ENCODE measurements at places on chromosomes 4 and X.

DNA sequence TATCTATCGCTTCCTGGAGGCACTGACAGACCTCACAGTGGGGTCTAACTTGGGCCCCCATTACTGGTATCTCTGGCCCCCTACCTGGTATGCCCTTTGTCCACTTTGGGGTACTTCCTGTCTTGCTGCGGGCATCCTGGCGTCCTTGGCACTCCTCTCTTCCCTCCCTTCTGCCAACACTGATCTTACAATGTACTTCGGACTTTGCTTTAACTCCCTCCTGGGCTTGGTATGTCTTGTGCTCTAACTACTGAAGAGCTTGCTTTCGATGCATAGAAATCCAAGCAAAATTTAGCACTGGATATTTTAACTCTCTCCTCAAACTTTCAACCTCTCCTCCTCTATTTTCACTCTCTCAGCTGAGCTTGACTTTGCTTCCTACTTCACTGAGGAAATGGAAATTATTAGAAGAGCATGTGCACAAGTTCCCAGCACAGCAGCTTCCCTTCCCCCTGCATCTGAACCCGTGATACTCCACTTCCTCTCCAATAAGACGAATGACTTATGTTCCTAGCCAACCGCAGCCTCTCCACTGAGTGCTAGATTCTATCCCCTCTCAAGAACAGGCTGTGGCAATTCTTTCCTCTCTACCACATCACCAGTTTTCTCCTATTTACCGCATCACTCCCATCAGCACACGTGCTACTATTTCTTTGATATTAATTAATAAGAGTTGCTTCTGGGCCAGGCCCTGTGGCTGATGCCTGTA, 52.9 kb downstream of the SUPT20HL2 start:
- no peak for DNase-seq

DNA sequence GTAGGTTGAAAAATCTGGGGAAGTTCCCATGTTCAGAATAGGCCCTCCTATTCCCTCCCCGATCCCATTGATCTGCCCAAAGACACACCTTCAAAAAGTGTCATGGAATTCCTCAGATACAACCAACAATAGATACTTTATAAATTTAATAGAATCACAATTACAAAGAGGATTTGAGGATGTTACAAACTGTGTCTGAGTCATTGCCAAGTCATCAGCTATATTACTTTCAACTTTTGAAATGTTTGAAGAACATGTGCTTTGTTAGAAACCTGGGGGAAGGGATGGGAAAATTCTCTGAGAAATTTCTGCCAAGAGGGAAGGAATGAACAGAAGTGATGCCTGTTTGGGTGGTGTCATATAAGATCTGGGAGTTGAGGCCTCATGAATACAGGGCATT, 46.7 kb downstream of the KCNIP4 start:
- DNase-seq = no peak

GRCh38 chr4:139957986-139958738, 195.8 kb downstream of the MAML3 start:
- DNase-seq = no peak

- DNase-seq = no peak
Measured at GRCh38 chr4:53361451-53361850, 4.4 kb downstream of the SCFD2 start.

DNA sequence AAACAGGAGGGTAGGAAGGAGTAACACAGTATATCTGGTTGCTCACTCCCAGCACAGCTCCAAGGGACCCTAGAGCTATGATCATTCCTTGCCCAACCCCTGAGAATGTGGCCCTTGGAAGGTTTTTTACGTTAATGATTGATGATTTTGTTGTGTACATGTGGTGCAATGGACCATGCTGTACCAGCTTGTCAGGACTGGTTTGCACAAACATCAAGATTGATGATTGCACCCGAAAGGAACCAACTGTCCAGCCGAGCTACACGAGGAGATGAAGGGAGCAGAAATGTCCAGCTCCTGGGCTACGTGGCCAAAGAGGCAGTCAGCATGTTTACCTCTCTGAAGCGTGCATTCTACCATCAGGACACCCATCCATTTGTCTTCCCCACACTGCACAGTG, 83.2 kb upstream of the USP9X start:
- no peak for DNase-seq

GRCh38 chrX:25207803-25208475, 192.2 kb upstream of the ARX start:
- DNase-seq = no peak

DNA sequence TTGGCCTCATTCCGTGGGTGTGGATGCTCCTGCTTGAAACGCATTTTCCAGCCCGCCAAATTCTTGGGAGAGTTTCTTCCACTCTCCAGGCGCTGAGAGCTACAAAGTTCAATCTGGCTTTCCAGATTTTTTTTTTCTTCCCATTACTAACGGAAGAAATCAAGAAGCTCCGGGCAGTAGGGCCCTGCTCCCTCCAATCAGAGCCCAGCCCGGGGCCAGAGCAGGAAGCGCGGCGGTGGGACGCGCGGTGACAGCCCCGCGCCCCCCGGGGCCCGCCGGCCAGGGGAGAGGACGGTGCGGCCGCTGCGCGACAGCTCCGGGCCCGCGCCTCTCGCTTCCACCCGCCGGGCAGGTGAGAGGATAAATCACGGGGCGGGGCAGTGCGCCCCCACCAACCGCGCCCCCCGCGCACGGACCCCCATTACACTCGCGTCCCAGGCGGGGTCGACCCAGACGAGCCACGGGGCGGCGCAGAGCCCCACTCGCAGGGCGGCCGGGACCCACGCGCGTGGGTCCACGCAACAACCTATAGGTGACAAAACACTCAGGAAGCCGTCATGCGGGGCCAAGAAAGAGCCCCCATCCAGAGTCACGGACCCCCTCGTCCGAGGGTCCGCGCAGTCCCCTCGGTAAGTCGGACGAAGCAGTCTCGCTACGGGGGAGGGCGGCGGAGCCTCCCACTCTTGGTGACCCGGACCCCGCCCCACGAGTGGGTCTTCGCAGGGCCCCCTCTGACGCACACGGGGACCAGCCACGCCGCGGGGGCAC, 868 bp downstream of the AFAP1 start:
- DNase-seq = no peak
